SK-MEL-5 (cell line): ENCODE measurements at places on chromosomes 1 and 21. TPM values are rescaled to one million over a fixed set of nuclear protein-coding genes. Genes with fewer than 3 reads are reported as not detected.

The CAMK1G gene
- total RNA-seq: not detected in 2 replicates

The CAPN8 gene
- total RNA-seq: not detected in 2 replicates

The TMPRSS15 gene
- 0.11 and 0.58 TPM in 2 replicates for total RNA-seq

The ATPAF1 gene
- 62.9 and 68.8 TPM in 2 replicates for total RNA-seq

The AMPD2 gene
- 30.2 and 31.9 TPM in 2 replicates for total RNA-seq

The NEGR1 gene
- not detected in 2 replicates for total RNA-seq

The CCDC17 gene
- total RNA-seq: 0.48 and 0.67 TPM in 2 replicates

The HSF2BP gene
- total RNA-seq: 0.40 and 0.77 TPM in 2 replicates

The PDIK1L gene
- 5.7 and 6.4 TPM in 2 replicates for total RNA-seq

The SPRR5 gene
- not detected in 2 replicates for total RNA-seq

The G0S2 gene
- 0.18 TPM in 1 of 2 replicates, not detected in the other for total RNA-seq

The PHF13 gene
- total RNA-seq: 7.1 and 7.4 TPM in 2 replicates

The C1QB gene
- not detected in 2 replicates for total RNA-seq

The BTBD19 gene
- total RNA-seq: 0.69 TPM in 1 of 2 replicates, not detected in the other

The RXFP4 gene
- total RNA-seq: not detected in 2 replicates

The CHIA gene
- total RNA-seq: not detected in 2 replicates

The CADM3 gene
- total RNA-seq: 1.5 and 1.7 TPM in 2 replicates

The RPRD2 gene
- total RNA-seq: 7.1 and 12.6 TPM in 2 replicates

The KRTAP12-2 gene
- not detected in 2 replicates for total RNA-seq

The RYR2 gene
- 0.16 and 0.29 TPM in 2 replicates for total RNA-seq

The ERICH3 gene
- not detected in 2 replicates for total RNA-seq

The SLC6A17 gene
- total RNA-seq: 5.7 and 6.9 TPM in 2 replicates

The VN1R5 gene
- not detected in 2 replicates for total RNA-seq

The SV2A gene
- total RNA-seq: 19.4 and 22.3 TPM in 2 replicates

The OR2T5 gene
- total RNA-seq: not detected in 2 replicates

The HNRNPCL2 gene
- not detected in 2 replicates for total RNA-seq

The LCE6A gene
- not detected in 2 replicates for total RNA-seq

The TMEM81 gene
- 1.3 and 1.9 TPM in 2 replicates for total RNA-seq

The MCOLN3 gene
- total RNA-seq: 1.9 and 2.0 TPM in 2 replicates

The EVA1C gene
- 1.1 and 5.0 TPM in 2 replicates for total RNA-seq

The HTR6 gene
- total RNA-seq: 0.16 and 0.29 TPM in 2 replicates

The RAB29 gene
- total RNA-seq: 29.8 and 30.8 TPM in 2 replicates

The CNN3 gene
- 87.8 and 92.9 TPM in 2 replicates for total RNA-seq

The ADAMTS1 gene
- total RNA-seq: 14.0 and 15.9 TPM in 2 replicates

The LRRC47 gene
- 27.9 and 40.6 TPM in 2 replicates for total RNA-seq

The LAMC2 gene
- 0.03 and 0.11 TPM in 2 replicates for total RNA-seq

The TAL1 gene
- 0.13 TPM in 2 replicates for total RNA-seq

The ASCL5 gene
- not detected in 2 replicates for total RNA-seq

The RGL1 gene
- total RNA-seq: 5.9 and 6.0 TPM in 2 replicates

The SLFNL1 gene
- total RNA-seq: 0.05 and 0.16 TPM in 2 replicates

The CDC14A gene
- total RNA-seq: 3.3 and 5.8 TPM in 2 replicates

The RNU1-4 gene
- under 0.01 TPM in 1 of 2 replicates, not detected in the other for total RNA-seq

The PDZK1 gene
- 0.50 and 0.77 TPM in 2 replicates for total RNA-seq
